T-cell (primary cell): ENCODE measurements at places on chromosomes 3 and 15.

DNA sequence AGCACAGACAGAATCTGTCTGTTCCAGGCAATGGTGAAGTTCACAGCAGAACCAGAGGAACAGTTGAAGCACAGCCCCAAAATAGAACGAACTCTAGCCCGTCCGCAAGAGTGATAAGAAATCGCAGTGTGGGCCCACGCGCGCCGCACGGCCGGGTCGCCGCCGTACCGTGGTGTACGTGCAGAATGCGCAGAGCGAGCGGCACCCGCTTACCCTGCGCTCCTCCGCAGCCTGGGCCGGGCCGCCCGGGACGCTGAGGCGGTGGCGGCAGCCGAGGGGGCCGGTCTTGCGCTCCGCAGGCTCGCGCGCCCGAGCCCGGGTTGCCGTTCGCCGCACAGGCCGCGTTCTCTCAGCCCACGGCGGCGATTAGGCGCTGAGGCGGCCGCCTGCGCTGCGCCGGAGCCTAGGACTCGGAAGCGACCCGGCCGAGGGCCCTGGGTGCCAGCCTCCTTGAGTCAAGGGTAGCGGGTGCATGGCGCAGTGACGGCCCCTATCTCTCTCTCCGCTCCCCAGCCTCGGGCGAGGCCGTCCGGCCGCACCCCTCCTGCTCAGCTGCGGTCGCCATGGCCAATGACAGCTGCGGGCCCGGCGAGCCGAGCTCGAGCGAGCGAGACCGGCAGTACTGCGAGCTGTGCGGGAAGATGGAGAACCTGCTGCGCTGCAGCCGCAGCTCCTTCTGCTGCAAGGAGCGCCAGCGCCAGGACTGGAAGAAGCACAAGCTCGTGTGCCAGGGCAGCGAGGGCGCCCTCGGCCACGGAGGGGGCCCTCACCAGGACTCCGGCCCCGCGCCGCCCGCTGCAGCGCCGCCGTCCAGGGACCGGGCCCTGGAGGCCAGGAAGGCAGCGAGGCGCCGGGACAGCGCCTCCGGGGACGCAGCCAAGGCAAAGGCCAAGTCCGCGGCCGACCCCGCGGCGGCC, 20.5 kb downstream of the WDR73 start:
- peak; percentile 46 for DNase-seq

DNA sequence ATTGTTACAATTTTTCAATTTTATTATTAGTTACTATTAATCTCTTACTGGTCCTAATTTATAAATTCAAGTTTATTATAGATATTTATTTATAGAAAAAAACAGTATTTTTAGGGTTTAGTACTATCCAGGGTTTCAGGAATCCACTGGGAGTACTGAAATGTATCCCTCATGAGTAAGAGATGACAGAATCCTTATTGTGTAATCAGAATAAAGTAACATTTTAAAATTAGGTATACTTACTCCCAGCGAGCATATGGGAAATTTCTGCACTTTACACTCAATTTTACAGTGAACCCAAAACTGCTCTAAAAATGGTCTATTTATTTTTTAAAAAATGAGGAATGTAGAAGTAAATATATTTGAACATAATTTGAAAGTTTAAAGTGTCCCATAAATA, 202.7 kb downstream of the CGGBP1 start:
- DNase-seq, result no peak

GRCh38 chr15:99686290-99686689, 46.9 kb downstream of the LYSMD4 start:
- no peak for DNase-seq

DNA sequence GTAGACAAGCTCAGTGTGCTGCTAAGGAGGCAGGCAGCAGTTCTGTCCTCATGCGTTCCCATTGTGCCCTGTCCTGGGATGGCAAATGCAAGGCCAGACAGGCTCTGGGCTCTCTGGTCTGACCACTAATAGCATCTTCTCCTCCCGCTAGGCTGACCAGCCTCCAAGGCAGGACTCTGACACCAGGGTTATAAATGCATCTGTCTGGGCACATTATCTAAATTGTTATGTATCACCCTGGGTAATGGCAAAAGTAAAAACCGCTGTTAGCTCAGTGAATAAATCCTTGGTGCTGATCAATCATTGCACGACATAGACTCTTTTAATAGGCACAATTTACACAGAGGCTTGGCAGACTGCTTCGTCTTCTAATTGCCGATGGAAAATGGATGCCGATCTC, 85.6 kb downstream of the CLSTN2 start:
- DNase-seq, result no peak

GRCh38 chr3:161148832-161149475, 43.8 kb upstream of the B3GALNT1 start:
- no peak for DNase-seq

DNA sequence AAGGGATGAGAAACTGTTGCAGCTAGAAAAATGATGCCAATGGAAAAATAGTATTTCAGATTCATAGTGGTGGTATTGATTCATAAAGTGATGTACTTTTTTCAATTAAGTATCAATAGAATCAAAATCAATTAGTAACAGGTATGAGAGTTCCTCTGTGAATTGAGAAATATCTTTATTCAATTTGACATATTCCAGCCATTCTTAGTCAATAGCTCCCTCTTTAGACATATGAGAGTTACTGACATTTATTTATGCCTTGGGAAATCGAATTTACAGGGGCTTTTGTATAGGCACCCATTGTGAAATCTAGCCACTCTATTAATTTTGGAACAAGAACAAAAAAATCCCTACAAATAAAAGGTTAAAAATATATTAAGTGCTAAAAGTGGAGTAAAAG, 386.9 kb upstream of the CNTN3 start:
- DNase-seq, result no peak

GRCh38 chr15:41940441-41940857, 31.9 kb downstream of the EHD4 start:
- no peak for DNase-seq

DNA sequence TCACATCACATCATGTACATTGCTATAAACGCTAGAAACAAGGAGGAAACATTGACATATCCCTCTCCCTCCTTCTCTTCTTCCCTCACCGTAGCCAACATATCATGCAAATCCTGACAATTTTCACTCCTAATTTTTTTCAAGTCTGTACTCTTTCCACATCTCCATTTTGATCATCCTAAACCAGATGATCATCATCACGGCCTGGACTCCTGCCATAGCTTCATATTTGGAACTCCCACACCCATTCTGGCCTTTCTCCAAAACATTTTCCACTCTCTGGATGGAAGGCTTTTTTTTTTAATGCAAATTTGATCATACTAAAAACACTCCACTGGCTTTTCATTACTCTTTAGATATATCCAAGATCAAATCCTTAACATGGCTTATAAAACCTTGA, 248.0 kb upstream of the CNTN3 start:
- DNase-seq, result no peak

GRCh38 chr3:184778426-184779332, 33.3 kb upstream of the VPS8 start:
- DNase-seq, result no peak

GRCh38 chr3:173893835-173894234, 496.3 kb downstream of the NLGN1 start:
- no peak for DNase-seq

GRCh38 chr3:160180581-160181216, 44.5 kb upstream of the C3orf80 start:
- no peak for DNase-seq

GRCh38 chr15:67917037-67917436, 77.2 kb upstream of the RNU6-1 start:
- DNase-seq, result no peak

DNA sequence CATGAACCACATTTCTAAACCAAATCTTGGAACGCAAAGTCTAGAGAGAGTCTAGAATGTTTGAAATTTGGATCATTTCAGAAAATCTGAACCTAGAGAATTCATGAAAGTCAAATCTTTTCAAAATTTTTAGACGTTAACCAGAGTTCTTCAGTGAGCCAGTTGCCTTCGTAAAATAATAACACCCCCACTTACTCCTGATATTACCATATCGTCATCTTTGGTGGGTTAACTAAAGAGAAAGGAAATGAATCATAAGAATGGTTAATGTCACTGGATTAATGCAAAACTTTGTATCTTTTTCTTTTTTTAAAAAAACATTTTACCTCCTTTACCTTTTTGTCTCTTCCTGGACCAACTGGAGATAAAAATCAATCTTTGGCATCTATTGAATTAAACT, 1.2 kb upstream of the ZBED2 start:
- no peak for DNase-seq

- no peak for DNase-seq
Measured at GRCh38 chr3:6860954-6861624, at the start of gene GRM7. GRM7 (plus strand) TSS chr3:6861115.

DNA sequence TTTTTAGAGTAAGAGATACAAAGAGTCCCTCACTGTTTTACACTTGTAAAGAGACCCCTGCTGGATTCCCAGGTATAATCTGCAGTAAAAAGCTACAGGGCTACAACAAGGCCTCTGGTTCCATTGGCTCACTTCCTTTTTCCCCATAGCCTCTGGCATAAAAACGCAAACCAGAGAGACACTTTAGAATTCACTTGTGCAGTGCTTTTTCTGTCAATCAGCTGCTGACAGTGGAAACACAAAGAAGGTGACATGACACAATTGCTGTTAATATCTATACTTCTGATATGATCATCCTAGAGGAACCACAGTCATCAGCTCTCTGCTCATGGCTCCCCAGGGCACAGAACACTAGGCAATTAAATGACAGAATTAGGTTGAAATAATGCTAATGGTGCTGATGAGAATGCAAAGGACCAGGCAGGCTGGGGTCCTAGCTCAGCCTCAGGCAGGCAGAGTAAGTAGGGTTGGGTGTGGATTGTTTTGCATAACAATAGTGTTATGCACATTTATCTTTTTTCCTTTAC, 667.9 kb upstream of the CFAP20DC start:
- no peak for DNase-seq

DNA sequence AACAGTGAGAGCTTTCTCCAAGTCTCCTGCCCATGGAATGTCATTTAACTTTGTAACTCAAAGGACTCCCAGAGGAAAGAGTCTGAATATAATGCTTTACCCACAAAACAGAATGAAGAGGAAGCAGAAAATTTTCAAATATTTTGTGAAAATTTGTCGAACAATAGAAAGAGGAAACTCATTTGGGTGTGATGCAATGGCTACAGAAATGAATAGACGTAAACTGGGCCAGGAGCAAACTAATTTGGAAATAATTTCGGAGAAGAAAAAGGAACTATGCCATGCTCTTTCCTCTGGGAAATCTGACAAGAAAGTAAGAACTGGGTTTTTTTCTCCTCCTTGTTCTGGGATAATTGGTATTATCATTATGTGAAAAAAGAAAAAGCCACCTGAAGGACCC, 11.2 kb upstream of the SUMF1 start:
- no peak for DNase-seq

DNA sequence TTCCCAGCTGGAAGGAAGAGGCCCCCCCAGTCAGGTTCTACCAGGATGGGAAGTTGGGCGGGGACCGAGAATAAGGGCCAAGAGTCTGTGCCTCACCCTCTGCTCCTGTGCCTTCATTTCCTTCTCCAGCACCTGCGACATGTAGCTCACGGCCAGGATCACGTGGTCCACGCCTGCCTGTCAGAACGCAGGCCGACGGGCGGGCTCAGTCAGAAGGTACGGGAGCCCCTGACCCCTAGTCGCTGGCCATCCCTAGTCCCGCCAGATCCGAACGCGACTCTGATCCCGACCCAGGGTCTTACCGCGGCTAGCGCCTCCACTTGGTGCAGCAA, 489 bp downstream of the GMPPB start:
- DNase-seq, result peak; percentile 44

- DNase-seq, result no peak
Measured at GRCh38 chr15:77964193-77964592, 113.3 kb downstream of the TBC1D2B start.

GRCh38 chr3:187401856-187402255, 33.7 kb downstream of the RTP4 start:
- DNase-seq, result no peak

- DNase-seq, result no peak
Measured at GRCh38 chr3:4990069-4990468, 10.8 kb downstream of the BHLHE40 start.

DNA sequence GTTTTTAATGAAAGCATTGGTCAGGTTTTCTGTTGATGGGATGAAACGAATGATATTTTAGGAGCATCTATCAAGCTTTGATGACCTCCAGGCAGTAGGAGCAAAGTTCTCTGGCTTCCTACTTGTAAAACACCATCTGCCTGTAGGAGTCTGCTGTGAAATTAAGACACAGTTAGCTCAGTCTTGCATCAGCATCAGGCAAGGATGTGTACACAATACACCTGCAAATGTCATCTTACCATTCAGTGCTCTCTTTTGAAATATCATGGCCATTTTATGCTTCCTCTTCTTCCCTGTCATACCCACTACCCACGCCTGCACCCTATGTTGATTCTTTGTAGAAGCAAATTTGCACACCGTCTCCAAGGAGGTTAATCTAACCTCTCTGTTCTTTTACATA, 38.2 kb downstream of the B3GALNT1 start:
- DNase-seq, result no peak

DNA sequence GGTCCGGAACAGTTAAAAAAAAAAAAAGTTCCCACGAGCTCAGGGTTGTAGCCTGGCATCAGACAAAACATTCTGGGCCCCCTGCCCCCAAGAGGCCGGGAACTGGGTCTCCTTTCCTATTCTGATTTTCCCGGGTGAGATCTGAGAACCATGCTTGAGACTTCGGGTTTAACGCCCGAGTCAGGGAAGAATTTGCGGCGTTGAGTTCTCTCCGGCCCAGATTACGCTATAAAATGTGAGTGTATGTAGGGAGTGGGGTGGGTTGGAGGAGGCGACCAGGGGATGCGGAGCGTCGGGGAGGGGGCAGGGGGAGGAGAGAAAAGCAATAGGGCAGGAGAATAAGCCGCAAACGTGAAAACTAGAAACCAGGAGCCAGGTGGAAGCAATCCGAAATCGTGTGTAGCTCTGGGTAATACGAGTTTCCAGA, 2.7 kb downstream of the ZIC1 start:
- no peak for DNase-seq

- no peak for DNase-seq
Measured at GRCh38 chr3:78690766-78691165, 1077.0 kb downstream of the ROBO1 start.

GRCh38 chr3:193605876-193606275, 12.9 kb downstream of the OPA1 start:
- DNase-seq, result peak; percentile 20

GRCh38 chr15:89647191-89647851, 7.9 kb downstream of the KIF7 start:
- DNase-seq, result peak; percentile 33

DNA sequence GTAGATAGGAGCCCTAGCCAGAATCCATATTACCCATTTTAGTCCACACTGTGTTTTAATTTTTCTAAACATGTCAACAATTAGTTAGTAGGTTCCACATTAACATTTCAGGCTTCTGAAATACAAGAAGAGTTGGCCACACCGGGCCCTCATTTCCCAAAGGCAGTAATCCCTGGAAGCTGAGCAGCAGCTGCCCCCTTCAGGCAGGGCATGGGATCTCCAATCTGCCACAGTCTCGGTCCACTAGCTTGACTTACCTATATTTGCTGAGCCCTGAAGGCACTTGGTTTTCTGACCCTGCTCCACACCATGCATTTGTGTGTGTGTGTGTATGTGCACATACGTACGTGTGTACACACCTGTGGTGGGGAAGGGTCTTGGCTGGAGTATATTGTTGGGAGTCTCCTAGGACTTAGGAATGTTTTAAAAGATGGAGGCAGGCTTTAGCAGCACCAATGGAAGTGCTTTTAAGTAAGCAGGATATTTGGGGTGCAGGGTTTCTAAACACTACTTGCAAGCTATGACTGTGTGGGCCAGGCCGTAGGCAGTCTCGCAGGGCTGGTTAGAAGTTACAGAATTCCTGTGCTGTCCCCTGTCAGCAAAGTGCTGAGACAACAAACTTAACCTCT, 71.2 kb upstream of the SOX14 start:
- DNase-seq, result no peak
